NCI-H2029 treated with DMSO at 0.1 percent for 48 hours (cell line): ENCODE measurements at places on chromosomes 6 and 20.

- no peak for DNase-seq
Observed at GRCh38 chr6:7267071-7267465, 45.9 kb downstream of the SSR1 start.

GRCh38 chr6:40573221-40573620 lies 13.9 kb downstream of the LRFN2 start:
- DNase-seq = no peak

DNA sequence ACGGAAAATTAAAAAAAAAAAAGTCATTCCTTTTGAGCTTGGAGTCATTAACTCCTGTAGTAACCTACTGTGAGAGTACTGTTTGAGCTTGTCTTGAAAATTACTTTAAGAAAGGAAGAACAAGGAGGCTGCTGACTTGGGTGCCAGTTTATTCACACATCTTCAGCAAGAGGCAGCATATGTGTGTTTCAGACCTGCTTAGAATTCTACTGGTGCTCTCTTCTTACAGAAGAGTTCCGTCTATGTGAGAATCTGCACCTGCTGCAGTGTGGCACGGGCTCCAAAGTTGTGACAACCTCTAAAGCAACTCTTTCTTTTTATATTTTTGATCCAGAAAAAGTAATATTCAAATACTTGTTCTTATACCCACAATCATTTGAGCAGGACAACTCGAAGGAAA lies 117.4 kb upstream of the SOX4 start:
- DNase-seq = no peak

- DNase-seq = no peak
Observed at GRCh38 chr6:73569121-73569520, 48.3 kb upstream of the EEF1A1 start.

DNA sequence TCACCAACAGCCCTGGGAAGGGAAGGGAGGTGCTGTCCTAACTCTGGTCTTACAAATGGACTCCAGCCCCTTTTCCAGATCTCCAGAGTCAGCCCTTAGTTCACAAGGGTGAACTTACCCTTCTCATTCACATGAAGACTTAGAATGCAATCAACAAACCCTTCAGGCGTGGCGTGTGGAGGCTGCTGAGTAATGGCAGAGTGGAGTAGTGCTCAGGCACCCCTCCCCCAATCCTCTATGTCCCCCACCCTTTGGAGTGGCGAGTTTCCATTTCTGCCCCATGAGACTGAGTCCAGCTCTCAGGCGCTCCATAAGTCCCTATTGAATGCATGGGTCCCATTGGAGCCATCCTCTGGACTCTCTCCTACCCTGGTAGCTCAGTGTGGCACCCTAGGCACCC lies 3.3 kb downstream of the SNAI1 start:
- no peak for DNase-seq

DNA sequence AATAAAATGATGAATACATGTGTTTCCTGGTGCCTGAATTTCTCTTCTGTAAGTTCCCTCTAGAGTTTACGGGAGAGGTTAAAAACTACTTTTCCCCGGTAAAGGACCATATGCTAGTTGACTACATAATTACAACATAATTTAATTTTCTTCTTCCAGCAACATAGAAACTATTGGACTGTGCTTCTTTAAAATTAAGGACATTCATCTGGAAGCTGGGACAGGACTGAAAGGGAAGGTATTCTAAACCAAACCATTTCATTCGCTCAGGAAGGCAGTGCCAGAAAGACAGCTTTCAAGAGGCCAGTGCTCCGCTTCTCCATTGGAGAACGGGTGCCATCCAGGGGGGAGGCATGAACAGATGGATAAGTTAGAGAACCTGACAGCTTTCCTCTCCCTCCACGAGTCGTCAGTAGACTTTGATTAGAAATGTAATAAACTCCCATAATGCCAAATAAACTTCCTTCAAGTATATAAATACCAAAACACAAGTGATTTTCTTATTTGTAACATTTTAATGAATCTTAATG lies 458.0 kb upstream of the SOX4 start:
- DNase-seq = no peak

DNA sequence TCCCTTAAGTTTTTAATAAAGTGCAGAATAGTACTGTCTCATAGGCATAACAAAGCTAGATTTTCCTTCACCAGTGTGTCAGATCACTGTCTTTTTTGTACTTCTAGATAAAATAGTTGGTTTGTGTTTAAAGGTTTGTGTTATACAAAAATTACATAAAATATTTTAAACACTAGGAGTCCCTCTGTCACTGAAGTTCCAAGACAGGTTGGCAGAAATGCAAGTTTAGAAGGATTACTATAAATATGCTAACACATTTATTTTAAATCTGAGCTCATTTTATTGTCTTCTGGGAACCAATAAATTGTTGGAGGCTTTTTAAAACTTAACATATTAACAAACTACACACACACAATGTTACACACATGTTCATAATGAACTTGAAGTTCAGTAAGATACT lies 30.8 kb upstream of the RUNX2 start:
- no peak for DNase-seq

GRCh38 chr6:44642870-44643522 lies 255.5 kb downstream of the CDC5L start:
- DNase-seq = no peak

DNA sequence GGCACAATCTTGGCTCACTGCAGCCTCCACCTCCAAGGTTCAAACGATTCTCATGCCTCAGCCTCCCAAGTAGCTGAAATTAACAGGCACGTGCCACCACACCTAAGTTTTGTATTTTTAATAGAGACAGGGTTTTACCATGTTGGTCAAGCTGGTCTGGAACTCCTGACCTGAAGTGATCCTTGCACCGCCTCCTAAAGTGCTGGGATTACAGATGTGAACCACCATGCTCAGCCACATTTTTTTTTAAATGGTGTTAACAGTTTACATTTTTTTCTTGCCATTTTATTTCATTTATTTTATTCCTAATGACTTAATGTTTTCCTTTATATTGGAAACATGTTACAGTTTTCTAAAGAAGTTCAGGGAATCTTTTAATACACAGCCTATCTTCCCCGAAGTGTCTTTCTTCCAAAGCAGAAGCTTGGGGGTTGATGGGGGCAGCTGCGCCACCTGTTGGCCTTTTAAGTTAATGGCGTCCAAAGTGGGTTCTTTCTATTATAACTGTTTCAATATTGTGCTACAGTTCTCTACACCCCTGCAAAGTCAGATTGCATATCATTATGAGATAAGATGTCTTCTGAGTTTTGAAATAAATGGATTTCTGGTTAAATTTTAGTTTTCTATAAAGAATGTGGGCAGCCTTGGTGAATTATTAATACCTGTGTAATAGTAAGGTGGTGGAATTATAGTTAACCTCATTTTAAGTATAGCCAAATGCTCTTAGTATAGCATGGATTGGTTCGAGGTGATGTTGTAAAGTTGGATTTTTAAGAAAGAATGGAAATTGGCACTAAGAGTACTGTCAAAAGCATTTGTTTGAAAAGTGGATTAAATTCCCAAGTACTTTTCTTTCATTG lies 42.0 kb upstream of the PLCG1 start:
- DNase-seq = peak; percentile 36

- DNase-seq = no peak
Observed at GRCh38 chr20:17836303-17836861, 132.2 kb downstream of the SNX5 start.

- DNase-seq = no peak
Observed at GRCh38 chr6:116881236-116881635, 4.2 kb downstream of the RFX6 start.

DNA sequence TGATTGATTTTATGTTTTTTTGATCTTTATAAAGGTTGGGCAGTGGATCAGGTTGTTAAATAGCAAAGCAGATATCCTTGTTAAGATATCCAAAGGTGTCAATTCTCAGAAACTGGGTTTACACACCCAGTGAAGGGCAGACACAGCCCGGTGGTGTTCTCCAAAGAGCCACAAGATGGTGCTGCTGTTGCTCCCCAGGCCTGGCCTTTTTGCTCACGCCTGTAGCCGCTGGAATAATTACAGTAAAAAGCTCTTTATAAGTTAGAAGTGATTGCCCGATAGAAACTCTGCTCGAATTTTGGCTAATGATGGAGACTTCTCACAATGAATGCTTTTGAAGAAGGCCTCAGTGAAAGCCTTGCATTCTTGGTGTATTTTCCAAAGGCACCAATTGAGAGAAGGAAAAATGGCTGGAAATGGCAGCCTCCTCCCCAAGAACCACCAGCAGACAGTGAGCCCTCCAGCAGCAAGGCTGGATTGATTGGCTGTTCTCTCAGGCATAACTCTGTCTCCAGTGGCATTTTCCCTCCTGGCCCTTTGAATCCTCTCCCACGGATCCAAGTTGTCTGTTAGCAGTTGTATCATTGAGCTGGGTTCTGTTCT lies 120.5 kb upstream of the CHD6 start:
- DNase-seq = peak; percentile 11
